Activated naive CD8-positive, alpha-beta T cell treated with anti-CD3 and anti-CD28 coated beads, Interleukin-2, amount 50 U/mL, for 24 hours (primary cell): ENCODE measurements at places on chromosomes 3 and 15.

DNA sequence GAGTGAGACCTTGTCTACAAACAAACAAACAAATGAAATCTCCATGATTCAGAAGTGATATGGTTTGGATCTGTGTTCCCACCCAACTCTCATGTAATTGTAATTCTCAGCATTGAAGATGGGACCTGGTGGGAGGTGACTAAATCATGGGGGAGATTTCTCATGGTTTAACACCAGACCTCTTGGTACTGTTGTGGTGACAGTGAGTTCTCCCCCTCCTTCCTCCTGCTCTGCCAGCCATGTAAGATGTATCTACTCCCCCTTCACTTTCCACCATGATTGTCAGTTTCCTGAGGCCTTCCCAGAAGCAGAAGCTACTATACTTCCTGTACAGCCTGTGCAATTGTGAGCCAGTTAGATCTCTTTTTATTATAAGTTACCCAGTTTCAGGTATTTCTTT is 438.4 kb upstream of the THBS1 start:
- peak; percentile 8 for DNase-seq

GRCh38 chr15:48467801-48468200 is 136.6 kb downstream of the DUT start:
- DNase-seq, result no peak

DNA sequence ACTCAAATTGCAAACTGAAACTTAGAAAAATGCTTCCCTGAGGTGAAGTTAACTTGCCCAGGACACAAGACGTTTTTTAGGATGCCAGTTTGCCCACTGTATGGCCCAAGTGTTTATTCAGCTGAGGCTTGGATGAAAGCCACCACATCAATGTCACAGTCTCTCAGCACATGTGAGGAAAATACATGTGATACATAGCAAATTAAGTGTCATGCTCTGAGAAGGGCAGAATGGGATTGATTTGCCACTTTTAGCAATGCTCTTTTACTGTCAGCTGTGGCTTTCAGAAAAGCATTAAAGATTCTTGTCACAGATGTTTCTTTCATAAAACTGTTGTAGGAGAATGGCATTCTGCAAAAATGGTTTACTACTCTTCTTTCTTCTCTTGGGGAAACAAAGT is 165.5 kb downstream of the ZIC1 start:
- DNase-seq, result no peak

DNA sequence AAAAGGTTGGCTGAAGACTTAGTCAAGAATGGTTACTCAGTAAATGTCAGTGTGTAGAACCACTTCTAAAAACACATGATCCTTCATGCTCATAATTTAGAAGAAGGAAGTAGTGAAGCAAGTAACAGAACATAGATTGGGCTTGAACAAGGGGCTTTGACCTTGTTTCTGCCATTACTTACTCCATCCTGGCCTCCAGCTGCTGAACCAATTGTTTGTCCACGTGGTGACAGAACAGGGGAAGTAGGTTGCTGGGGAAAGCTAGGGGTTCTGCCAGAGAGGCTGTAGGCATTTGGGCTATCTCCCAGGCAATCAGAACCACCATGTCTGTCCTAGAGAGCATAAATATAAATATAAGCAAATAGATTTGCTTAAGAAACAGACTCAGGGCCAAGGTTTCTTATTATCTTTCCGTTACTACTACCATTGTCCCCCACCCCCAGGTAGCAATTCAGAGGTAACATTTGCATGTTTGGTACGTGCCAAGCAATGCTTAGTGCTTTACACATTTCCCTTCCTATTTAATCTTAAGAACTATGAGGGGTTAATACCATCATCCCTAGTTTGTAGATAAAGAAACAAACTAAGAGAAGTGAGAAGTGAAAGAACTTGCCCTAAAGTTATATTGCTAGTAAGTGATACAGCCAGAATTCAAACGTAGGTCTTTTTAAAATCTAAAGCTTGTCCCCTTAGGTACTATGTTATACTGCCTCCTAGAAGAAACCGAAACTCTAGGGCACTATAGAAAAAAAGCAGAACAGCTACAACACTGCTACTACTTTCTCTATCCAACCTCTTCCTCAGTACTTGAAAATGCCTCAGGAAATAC is 3.0 kb upstream of the SPG11 start:
- no peak for DNase-seq

DNA sequence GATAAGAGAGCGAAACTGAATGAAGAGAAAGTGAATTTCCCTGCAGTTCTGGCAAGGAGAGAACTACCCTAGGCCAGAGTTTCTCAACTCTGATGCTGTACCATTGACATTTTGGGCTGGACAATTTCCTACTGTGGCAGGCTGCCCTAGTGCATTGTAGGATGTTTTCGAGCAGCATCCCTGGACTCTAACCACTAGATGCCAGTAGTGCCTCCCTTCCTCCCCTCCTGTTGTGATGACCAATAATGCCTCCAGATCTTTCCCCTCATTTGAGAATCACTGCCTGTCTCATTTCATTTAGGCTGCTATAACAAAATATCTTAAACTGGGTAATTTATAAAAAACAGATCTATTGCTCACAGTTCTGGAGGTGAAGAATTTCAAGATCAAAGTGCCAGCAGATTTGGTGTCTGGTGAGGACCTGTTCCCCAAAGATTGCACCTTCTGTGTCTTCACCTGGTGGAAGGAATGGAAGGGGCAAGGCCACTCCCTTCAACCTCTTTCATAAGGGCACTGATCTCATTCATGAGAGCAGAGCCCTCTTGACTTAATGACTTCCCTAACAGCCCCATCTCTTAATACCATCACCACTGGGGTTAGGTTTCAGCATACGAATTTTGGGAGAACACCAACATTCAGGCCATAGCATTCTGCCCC is 188.9 kb upstream of the MEIS2 start:
- DNase-seq, result no peak

DNA sequence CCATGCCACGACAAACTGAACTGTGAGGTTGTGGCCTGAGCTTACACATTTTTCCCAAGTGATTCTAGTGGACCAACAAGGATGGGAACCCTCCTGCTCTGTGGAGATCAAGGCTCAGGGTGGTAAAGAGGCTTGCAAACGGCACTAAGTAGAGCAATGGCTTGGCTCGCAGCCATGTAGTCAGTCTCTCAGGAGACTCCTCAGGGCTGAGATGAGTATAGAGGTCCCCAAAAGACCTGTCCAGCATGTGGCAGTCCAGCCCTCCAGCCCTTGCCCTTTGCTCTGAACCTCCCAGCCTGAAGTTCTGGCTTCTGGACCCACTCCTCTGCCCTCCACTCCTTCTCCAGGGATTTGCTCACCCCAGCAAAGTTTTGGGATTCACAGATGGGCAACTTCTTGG is 8.3 kb upstream of the CAMP start:
- DNase-seq, result no peak

DNA sequence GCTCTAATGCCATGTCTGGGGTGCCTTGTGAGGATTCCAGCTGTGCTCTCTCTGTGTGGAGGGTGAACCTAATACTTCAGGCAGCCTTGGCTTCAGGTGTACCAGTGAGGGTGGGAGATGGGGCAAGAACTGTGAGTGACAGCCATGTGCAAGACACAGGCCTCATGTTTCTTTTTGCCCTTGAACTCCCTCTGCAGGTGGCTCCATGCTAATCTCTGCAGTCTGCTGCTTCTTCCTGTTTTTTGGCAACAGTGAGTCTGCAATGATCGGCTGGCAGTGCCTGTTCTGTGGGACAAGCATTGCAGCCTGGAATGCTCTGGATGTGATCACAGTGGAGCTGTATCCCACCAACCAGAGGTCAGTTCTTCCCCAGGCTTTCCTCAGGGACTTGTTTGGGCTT is 189.3 kb downstream of the SV2B start:
- DNase-seq, result no peak

DNA sequence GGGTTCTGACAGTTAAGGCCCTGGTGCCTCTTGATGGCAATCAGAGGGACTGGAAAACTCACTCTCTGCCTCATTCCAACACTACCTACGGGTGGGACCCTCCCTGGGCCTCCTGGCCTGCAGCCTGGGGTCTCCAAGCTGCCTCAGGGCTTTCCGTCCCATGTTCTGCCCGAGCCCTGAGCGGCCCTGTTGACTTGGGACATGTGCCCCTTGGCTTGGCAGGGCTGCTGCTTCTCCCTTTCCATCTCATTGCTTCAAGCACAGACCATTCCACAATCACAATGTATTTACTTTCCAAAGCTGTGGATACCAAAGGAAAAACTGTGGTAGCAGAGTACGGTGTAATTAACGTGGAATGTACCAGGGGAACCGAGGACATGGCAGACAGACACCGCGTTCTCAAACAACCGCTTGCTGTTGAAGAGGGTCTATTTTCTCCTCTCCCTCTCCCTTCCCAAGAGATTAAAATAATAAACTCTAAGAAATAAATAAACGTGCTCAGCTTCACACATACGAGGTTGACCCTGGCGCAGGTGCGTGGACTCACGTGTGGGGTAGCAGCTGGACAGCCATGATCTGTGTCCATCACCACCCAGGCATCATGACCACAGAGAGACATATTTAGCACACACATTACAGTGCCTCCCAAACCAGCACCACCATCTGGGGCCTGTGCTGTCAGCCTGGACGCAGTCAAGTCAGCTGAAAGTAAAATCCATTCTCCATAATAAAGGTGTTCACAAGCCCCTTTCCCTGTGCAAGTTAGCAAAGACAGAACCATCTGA is 172.0 kb downstream of the XXYLT1 start:
- no peak for DNase-seq

DNA sequence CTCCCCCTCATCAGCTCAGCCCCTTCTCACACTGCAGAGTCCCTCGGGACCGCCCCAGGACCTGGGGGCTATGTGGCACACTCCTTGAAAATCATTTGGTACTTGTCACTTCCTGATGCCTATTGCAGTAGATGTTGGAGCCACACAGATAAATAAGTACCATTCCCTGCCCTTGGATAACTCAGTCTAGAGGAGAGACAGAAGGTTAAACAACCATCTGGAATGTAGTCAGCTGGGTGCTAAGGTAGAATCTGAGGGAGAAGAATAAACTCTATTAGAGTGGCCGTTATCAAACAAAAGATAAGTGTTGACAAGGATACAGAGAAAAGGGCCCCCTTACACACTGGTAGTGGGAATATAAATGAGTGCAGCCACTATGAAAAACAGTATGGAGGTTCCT is 112.3 kb upstream of the NR2E3 start:
- DNase-seq, result no peak

GRCh38 chr3:145739926-145740325 is 421.1 kb downstream of the PLOD2 start:
- no peak for DNase-seq

DNA sequence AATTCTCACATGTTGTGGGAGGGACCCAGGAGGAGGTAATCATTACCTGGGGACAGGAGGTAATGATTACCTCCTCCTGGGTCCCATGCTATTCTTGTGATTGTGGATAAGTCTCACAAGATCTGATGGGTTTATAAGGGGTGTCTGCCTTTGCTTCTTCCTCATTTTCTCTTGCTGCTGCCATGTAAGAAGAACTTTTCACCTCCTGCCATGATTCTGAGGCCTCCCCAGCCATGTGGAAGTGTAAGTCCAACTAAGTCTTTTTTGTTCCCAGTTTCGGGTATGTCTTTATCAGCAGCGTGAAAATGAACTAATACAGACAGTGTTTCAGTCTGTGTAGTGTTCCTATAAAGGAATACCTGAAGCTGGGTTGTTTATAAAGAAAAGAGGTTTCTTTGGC is 13.1 kb upstream of the KCTD6 start:
- no peak for DNase-seq

GRCh38 chr3:22759636-22760310 is 443.4 kb upstream of the UBE2E2 start:
- DNase-seq, result no peak

DNA sequence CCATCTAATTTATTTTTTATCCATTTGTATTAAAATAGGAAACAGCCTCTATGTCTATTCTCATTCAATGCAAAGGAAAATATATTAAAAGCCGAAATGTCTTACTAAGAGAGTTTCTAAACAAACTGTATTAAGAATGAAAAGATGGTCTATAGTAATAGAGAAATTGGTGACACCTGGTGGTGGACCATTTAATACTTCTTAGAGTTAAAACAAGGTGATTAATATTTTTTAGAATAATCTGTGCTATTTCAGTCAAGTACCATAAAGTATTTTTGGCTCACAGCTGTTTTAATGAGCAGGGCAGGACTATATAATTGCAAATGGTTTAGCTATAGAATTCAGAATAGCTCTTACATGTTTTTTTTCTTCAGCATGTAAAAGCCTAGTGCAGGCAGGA is 55.7 kb downstream of the SYNPR start:
- no peak for DNase-seq

DNA sequence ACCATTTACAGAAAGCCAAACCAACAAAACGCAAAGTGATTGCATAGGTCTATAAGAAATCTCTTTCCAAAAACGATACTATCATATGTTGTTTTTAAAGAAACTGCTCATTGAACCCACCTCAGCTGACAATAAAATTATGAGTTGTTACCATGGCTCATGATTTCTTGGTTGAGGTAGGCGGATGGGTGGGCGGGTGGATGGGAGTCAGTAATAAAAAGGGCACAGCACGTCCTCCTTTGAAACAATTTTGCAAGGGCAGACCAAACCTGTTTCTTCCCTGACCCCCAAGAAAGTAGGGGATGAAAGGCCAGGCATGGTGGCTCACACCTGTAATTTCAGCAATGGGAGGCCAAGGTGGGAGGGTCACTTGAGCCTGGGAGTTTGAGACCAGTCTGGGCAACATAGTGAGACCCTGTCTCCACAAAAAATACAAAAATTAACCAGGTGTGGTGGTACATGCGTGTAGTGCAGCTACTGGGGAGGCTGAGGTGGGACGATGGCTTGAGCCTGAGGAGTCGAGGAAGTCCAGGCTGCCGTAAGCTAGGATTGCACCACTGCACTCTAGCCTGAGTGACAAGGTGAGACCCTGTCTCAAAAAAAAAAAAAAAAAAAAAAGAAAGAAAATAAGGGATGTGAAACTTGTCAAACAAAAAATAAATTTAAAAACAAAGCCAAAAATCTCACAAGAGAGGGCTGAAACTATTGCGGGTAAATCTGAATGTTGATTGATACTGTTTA is 2.1 kb downstream of the ABHD10 start:
- DNase-seq, result peak; percentile 38

DNA sequence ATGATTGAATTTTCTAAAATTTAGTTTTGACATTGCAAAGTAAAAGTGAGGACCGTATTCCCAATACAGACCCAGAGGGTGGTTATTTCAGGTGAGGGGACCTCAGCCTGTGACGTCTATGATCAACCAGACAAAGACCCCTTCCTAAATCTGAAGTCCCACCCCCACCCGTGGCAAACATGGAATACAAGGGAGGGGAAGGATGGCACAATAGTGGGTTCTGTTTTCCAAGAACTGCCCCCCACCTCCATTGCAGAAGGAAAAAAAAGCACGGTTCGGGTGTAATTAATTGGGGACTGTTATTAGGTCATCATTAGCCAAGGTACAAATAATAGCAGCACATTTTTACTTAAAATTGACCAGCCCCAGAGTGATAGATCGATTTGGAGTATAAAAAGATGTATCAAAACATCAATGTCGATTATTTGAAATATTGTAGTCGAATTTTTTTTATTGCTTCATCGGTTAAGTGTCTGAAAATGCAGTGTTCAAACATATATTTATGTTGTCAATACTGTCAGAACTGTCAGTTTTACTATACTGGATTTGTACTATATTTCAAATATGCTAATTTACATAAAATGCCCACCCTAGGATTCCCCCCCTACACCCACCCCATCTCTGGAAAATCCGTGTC is 7.5 kb upstream of the MEIS2 start:
- DNase-seq, result no peak
